ENCODE measurements at places on chromosomes 16 and 17. TPM values are rescaled to one million over a fixed set of nuclear protein-coding genes. Genes with fewer than 3 reads are reported as not detected.

PRSS21 gene
- total RNA-seq: 5.6 TPM

KLHL11 gene
- 15.2 TPM for total RNA-seq

GCGR gene
- not detected for total RNA-seq

PRAC2 gene
- total RNA-seq: not detected

ZNF629 gene
- 15.9 TPM for total RNA-seq

ATXN7L3 gene
- total RNA-seq: 45.3 TPM

GRCh38 chr16:4344983-4345835 is 5.9 kb downstream of the PAM16 start:
- no peak for DNase-seq

DNA sequence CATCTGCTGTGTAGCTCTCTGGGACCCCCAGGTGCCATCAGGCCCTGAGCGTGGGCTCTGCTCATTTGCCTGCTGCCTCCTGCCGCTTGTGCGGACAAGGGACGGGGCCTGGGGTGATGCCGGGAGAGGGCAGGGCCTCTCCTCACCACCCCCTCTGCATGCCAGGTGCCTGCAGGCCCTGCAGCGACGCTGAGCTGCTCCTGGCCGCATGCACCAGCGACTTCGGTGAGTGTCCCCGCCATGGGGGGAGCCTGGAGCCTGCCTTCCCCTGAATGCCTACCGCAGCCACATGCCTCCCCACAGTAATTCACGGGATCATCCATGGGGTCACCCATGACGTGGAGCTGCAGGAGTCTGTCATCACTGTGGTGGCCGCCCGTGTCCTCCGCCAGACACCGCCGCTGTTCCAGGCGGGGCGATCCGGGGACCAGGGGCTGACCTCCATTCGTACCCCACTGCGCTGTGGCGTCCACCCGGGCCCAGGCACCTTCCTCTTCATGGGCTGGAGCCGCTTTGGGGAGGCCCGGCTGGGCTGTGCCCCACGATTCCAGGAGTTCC is 1.9 kb downstream of the METRN start:
- no peak for DNase-seq

- DNase-seq: peak; percentile 6
Observed at GRCh38 chr17:53217311-53217710, 605.4 kb upstream of the KIF2B start.

GRCh38 chr17:9900784-9901183 is 4.3 kb downstream of the RCVRN start:
- DNase-seq: no peak

All from foreskin keratinocyte (primary cell).